ENCODE measurements at places on chromosomes 6 and 20.

- no peak for DNase-seq
Measured at GRCh38 chr6:76682842-76683241, 610.4 kb upstream of the IMPG1 start.

GRCh38 chr20:31860390-31861134 is 9.8 kb downstream of the DUSP15 start:
- no peak for DNase-seq

DNA sequence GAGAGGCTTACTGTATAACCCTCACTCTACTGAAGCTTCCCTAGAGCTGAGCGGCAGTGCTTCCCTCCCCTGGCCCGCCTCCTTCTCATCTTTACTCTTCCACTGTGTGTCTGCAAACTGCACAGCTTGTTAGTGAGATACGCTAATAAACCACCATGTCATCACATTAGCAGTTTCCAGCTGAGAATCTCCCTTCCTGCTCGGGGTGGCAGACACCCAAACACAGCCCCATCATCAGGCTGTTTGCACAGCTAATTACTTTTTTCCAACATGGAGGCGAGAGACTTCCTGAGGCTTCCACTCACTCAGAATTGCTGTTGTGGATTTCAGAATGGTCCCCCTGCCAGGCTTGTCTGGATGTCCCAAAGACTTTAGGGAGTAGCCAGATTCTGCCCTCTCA is 444.9 kb upstream of the SULF2 start:
- no peak for DNase-seq

- no peak for DNase-seq
Measured at GRCh38 chr20:50455656-50456451, 54.3 kb upstream of the PTPN1 start.

- no peak for DNase-seq
Measured at GRCh38 chr6:118895859-118896258, 1.9 kb downstream of the ASF1A start.

GRCh38 chr6:20447157-20447556 is 45.5 kb downstream of the E2F3 start:
- DNase-seq: no peak

DNA sequence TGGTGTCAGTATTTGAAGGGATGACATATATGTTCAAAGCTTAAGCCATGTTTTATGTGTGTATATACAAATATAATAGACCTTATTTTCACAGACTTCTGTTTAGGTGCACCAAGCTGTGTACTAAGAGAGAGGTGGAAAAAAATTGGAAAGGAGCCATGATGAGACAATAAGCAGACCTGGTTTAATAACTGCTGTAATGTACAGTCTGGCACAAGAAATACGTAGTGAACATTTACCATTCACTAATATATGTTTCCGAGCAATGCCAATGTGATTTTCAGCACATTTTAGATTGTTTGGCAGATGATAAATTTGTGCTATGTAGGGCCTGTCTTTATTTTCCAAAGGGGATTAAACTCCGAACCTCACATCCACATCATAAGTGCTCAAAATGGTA is 116.3 kb downstream of the KHDC1L start:
- DNase-seq: no peak

DNA sequence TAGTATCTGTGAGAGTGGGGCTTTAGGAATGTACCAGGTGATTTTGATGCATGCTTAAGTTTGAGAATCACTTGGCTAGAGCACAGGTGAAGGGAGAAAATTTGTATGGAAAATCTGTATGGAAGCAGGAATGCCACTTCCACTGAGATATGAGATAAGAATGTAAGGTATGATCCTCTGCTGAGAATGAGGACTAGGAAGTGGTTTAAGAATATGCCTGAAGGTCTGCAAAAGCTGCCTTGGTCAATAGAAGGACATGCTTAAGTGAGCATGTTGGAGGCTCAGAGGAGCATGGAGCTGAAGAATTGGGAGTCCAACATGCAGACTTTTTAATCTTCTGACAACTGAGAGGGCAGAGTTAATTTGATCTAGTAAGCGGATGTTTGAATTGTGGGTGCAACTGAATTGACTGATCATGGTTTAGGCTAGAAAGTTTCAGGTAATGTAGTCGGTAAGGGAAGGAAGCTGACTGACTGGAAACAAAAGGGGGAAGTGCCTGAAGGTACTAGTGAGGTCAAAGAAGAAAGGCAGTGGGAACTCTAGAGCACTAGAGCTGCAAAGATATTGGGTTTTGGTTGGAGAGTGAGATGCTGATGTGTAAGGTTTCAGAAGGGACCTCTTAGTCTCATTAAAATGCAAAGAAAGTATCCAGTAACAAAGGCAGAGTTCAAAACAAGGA is 28.6 kb upstream of the NOTCH4 start:
- DNase-seq: no peak

DNA sequence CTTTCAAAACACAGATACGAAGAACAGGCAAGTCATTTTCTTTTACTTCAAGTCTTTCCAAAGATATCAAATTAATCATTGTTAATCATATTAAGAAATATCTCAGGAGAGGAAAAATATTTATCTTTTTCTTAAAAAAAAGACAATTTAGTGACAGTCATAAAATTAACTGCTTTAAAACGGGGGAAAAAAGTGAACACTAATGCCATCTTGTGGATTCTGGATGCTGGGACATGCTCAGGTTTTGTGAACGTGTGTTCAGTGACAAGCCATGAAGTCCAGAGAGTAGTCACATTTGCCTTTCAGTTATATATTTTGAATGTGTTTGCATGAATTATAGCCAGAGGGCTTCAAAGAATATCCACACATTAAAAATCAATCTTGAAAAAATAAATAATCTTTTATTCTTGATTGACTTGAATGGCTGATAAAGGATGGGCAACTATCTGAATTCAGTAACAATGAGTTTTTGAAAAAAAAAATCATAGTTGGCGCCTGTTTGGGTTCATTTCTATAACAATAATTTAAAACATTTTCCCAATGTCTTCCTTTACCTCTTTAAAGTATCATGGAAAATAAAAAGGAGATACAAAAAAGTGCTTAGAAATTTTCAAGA is 74.7 kb upstream of the NOX3 start:
- peak; percentile 45 for DNase-seq

DNA sequence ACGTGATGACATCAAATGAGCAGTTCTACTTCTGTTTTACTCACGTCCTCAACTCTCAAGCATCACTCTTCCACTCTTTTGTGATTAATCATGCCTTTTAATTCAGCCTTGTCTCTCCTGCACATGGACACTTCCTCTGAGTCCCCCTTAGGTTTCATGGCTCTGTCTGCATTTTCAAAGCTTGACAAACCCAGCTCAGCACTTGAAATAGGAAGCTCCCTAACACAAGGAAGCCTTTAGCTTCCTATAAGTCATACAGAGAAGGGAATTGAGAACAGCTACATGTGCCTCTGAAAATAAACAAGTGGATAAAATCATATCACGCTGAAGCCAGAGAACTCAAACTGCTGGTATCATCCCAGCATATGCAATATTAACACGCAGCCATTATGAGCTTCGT is 21.2 kb downstream of the KIF16B start:
- DNase-seq: no peak
